Activated naive CD4-positive, alpha-beta T cell treated with anti-CD3 and anti-CD28 coated beads for 36 hours (primary cell): ENCODE measurements at places on chromosomes 7 and 10.

DNA sequence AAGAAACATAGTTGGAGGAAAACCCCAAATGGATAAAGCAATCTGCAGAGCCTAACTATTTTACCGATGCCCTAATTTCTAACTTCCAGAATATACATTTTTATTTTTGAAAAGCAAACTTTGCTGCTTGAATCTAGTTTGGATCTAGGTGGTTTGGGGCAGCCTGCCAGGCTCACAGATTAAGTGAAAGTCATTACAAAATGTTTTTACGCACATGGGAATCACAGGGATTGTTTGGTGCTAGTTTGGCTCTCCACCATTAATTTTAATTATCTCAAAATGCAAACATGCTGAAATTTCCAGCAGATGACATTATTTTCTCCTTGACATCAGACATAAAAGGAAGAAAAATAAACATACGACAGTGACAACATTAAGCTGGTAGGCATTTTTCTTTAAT is 166.7 kb upstream of the INHBA start:
- no peak for DNase-seq

DNA sequence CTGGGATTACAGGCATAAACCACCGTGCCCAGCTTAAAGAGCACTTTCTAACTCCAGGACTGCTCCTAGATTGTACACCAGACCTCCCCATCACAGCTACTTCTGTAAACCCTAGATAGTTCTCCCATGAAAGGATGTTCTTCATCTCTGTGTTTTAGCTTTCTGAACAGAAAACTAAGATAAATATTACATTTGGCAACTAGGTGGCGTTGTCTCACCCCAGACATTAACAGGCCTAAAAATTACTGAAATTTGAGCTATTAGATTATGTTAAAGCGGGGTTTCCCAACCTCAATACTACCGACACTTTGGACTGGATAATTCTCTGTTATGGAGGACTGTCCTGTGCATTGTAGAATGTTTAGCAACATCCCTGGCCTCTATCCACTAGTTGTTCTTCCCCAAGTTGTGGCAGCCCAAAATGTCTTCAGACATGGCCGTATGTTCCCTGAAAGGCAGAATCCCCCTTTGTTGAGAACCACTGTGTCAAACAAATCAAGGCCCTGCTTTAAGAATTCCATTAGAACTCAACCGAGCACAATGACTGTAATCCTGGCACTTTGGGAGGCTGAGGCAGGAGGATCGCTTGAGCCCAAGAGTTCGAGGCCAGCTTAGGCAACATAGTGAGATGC is 19.1 kb downstream of the ATOH7 start:
- peak; percentile 9 for DNase-seq

- no peak for DNase-seq
Observed at GRCh38 chr7:80429181-80429580, 82.7 kb downstream of the GNAT3 start.

DNA sequence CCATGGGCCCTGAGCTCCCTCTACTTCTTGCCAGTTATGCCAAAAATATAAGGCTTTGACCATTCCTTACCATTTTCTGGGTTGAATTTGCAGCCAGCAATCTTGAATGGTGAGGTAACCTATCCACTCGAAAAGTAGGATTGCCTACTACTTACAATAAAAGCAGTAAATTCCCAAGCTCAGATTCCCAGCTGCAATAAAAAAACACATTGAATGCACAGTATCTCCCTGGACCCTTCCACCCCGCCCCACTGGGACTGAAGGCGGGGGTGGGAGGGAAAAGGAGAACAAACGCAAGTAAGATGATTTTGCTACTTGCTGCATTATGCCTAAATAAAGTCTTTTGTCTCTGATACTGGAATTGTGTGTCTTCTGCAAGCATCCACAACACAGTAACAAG is 301.9 kb downstream of the HGF start:
- DNase-seq = no peak
